ENCODE measurements at places on chromosomes 1 and 21. TPM values are rescaled to one million over a fixed set of nuclear protein-coding genes. Genes with fewer than 3 reads are reported as not detected.

DNA sequence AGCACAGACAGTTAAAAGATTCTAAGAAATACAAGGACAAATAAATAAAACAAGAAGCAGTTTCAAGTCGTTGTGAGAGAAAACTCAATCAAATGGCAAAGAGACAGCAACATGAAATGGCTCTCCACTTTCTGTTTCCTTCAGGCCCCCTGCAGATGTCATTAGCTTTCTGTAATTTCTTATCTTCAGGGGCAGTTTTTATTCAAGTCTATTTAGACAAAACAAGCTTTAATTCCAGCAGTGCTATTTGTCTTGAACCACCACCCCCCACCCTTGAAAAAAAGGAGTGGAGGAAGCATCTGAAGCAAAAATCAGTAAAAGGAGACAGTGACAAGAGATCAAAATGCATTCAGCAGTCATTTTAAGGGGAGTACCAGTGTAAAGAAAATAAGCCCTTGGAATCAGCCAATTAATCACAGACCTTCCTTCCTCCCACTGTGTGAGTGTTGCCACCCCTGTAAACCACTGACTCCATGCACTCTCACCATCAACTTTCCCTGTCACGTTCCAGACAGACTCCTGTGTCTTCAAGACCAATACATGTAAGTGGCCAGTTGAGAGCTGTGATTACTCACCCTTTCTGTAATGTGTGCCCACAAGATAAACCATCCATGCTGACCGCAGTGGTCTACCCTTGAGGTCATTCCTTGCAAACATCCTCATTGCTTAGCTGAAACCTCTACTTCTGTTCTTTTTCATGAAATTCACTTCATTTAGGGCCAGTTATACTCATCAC is 136.1 kb upstream of the HOOK1 start:
- no peak for DNase-seq

- DNase-seq, result no peak
Measured at GRCh38 chr21:42156690-42157605, 62.0 kb upstream of the ABCG1 start.

DNA sequence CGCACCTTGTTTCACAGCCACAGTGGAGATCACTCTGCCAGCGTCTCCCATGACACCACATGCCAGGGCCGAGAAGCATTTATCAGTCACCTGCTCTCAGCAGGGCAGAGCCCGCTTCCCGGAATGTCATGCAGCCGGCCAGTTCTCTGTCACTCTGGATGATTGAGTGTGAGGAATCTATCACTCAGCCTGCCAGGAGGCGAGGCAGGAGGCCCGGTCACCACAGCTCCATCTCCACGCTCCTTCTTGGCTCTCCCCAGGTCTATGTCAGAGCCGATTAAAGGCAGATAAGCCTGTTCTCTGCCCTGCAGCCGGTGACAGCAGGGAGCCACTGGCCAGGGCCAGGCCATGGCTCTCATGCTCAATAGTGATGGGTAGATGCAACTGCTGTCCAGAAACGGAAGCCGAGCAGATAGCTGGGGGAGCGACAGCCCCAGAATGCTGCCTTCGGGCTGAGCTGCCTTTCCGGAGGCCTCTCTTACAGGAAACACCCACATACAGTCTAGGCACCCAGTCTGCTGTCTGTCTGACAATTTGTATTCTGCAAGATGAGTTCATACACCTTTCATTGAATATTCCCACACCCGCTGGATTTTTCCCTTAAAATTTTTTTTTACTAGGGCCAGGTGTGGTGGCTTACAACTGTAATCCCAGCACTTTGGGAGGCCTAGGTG is 64.1 kb downstream of the ACTL8 start:
- no peak for DNase-seq

DNA sequence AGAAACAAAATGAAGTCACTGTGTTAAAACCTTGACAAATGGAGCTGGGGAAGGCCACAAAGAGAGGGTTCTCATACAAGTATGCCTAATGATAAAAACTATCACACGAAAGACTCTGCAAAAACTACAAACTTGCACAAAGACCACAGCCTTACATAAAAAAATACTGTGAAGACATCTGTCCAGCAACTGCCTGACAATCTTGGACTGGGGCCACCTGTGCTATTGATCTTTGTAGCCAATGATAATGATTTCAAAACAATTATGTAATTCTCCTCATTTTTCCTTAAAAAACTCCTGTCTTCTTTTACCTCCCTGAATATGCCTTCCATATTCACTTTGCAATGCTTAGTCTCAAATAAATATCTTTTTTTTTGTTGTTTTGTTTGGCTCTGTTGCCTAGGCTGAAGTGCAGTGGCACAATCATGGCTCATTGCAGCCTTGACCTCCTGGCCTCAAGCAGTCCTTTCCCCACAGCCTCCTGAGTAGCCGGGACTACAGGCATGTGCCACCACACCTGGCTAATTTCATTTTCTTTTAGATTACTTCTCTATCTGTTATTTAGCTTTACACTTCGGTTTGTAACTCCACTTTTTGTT is 79.4 kb upstream of the RHOU start:
- no peak for DNase-seq

- DNase-seq, result no peak
Measured at GRCh38 chr1:83762039-83762365, 236.9 kb downstream of the TTLL7 start.

SPATA45 gene
- not detected for total RNA-seq

GRCh38 chr1:84899969-84900368 is 7.0 kb upstream of the LPAR3 start:
- no peak for DNase-seq

DNA sequence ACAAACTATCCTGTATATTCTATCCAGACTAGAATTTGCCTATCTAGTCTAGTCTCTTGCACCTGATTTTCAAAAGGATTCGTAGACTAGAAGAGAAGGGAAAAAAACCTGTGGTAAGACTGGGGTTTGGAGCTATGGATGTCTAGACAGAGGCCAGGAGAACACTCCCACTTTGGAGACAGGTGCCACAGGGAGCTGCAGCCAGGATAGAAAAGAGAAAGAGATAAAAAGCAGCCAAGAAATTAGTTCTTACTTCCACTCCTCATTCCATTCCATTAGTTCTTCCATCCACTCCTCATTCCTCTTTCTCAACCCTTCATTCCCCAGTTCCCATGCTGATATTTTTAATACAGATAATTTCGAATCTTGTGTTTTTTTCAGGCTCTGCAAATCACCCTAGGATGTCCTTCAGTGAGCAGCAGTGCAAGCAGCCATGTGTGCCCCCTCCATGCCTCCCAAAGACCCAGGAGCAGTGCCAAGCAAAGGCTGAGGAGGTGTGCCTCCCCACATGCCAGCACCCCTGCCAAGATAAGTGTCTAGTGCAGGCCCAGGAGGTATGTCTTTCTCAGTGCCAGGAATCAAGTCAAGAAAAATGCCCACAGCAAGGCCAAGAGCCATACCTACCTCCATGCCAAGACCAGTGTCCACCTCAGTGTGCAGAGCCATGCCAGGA is 496 bp downstream of the PRR9 start:
- DNase-seq, result no peak

OR2AK2 gene
- total RNA-seq, result not detected

DSCAM gene
- not detected for total RNA-seq

DNA sequence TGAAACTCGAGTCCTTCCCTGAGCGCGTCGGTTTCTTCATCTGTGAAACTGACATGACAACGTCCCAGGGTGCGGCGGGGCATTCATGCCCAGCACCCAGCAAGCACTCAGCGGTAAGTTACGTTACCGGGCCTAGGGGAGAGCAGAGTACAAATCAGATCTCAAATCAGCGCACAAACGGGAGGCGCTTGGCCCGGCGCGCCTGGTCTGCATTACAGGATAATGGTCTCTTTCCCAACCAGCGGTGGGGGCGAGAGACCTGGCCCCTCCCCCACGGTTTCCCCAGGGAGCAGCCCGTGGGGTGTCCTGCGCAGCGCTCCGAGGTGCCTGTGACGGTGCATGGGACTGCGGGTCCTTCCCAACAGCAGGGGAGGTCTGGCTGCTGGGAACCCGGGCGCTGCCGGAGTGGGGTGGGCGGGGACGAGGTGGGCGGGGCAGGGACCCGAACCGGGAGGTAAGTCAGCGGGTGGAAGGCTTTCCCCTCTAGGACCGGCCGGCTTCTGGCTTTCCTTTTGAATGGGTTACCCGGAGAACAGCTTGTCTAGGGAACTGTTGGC is 1.0 kb downstream of the TMEM51 start:
- no peak for DNase-seq

GRCh38 chr1:36436821-36437220 is 13.4 kb downstream of the OSCP1 start:
- DNase-seq, result no peak

GRCh38 chr1:47881505-47882442 is 115.4 kb downstream of the TRABD2B start:
- no peak for DNase-seq

FASLG gene
- total RNA-seq, result not detected

- no peak for DNase-seq
Measured at GRCh38 chr1:29523576-29523975, 287.3 kb downstream of the PTPRU start.

- no peak for DNase-seq
Measured at GRCh38 chr1:39474810-39475209, 16.6 kb upstream of the BMP8A start.

GRCh38 chr1:82018319-82018718 is 217.6 kb downstream of the ADGRL2 start:
- no peak for DNase-seq

DNA sequence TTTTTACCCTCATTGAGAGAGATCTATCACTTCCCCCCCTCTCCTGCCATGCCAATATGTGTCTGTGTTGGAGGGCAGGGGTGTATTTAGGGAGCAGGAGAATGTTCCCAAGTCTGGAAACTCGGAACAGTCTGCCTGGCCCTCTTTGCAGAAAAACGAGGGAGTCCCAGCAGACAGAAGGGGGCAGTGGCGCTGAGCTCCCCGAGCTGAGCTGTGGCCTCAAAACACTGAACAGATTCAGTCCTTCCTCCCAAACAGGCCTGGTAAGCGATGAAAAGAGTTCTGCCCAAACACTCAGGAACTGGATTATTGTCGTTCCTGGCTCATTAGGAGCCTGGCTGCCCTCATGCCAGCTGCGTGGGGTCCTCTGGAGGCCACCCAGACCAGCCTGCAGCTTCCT is 981 bp downstream of the CLDN14 start:
- DNase-seq, result no peak

RASSF5 gene
- total RNA-seq, result 9.9 TPM

GRCh38 chr21:19268686-19269085 is 865.1 kb upstream of the TMPRSS15 start:
- DNase-seq, result no peak

- no peak for DNase-seq
Measured at GRCh38 chr1:51605961-51606723, 10.8 kb upstream of the OSBPL9 start.

AGT gene
- total RNA-seq, result 152 TPM

DNA sequence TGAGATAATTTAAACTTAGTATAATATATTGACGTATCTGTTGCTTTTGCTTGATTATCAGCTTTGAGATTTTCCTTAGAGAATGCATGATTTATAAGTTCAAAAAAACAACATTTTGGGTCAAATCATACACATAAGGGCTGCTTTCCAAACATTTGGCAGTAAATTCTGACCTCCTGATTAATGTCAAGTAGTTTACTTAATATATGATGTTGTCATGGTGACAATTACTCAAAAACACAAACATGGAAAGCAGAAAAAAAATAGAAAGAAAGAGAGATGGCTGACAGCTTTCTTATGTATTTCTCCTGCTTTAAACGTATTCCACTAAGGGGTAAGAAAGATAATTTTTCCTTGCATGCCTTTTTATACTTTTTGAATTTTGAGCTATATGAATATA is 258.2 kb upstream of the C1orf105 start:
- no peak for DNase-seq

C1orf116 gene
- total RNA-seq, result 0.35 TPM

CACNA1S gene
- total RNA-seq, result not detected

DNA sequence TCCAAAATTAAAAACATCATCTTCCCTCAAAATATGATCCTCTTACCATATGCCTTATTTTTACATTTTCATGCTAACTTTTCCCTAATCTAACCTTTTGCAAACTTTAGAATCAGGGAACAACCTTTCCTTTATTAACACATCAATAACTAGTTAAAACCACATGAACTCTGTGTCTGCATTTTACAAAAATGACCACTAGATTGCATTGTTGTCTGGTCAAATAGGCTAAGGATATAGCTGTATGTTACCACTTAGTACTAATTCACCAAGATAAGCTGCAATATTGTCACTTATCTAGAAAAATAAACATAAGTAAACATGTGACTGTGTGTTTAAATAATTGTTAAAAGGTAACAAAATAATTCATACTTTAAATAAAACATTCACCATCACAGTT is 82.3 kb downstream of the DENND1B start:
- no peak for DNase-seq

GRCh38 chr1:110850627-110851026 is 22.3 kb upstream of the CD53 start:
- DNase-seq, result no peak

HLCS gene
- 10.0 TPM for total RNA-seq

GRCh38 chr1:172394141-172394751 is 26.2 kb upstream of the C1orf105 start:
- DNase-seq, result no peak

DNA sequence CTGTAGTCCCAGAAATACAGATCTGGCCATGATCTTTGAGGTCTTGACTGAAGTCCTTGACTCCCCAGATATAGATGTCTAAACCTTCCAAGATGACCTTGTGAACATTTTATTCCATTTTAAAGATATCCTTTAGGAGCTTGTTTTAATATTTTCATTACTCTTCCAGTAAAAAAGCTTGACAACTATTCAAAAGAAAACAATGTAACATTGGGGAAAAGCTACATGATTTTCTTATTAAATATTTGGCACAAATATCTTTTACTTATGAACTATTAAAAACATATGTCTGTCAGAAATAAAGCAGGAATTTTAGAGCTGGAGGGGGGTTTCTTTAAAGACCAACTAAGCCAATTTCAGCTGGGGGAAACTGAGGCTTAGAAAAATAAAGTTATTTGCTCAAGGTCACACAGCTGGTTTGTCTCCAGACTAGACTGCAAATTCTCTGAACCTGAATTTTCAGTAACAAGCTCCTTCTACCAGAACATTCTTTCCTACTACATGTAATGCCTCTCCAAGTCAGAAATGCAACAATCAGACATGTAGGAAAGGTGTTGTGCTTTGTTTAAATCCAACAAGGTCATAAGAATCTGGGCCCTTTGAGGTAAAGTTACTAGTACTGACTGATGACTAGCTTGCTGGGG is 67.0 kb upstream of the PTCH2 start:
- no peak for DNase-seq

- DNase-seq, result peak; percentile 90
Measured at GRCh38 chr1:161096530-161096929, 1.6 kb upstream of the KLHDC9 start.

- no peak for DNase-seq
Measured at GRCh38 chr1:36350659-36351226, 27.3 kb upstream of the EVA1B start.

DNA sequence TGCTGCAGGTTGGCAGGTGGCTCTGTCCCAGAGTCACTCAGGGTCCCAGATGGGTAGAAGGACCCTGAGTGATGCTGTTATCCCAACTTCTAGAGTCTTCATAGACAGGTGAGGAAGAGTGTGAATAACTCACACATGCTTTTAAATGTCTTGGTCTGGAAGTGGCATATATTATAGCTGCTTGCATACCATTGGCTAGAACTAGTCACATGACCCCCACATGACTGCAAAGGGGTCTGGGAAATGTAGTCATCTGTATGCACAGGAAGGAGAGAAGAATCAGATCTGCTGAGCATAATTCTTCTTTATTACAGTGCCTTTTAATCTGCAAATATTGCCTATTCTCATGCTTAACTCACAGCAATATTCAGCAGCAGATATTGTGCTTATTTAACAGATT is 28.2 kb upstream of the KLHDC7A start:
- DNase-seq, result no peak

Data from right atrium auricular region (tissue), 2 donors.